ENCODE measurements at places on chromosomes 4 and X.

- DNase-seq = no peak
Measured at GRCh38 chrX:85107407-85107806, 103.7 kb downstream of the APOOL start.

DNA sequence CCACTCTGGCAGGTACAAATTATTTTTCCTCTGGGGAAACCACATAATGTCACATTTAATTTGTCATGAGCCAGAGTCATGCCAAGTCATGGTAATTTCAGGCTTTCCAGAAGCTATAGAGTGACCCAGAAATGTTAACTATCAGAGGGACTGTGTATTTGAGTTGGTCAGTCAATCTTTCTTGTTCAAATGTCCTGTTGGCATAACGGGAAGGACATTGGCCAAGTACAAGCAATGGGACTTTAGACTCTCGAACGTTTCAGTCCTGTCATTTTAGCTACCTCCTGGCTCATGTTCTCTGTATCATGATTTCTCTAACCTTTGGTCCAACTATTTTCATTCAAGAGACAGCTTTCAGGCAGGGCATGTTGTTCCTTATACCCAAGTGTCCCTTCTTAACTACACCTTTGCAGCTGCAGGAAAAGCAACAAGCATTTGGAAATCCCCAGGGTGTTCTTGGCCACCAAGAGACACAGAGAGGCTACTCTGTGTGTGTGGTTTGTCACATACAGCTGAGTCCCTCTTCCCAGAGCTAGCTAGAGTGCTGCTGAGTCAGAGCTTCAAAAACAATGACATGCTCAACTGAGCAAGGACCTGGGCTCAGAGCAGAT is 142.6 kb downstream of the EGF start:
- no peak for DNase-seq

GRCh38 chr4:99816545-99817308 is at the start of gene DAPP1:
TSS of gene DAPP1 (plus strand) at chr4:99816827. CDS start at chr4:99816914, 87 bp downstream.
- no peak for DNase-seq

DNA sequence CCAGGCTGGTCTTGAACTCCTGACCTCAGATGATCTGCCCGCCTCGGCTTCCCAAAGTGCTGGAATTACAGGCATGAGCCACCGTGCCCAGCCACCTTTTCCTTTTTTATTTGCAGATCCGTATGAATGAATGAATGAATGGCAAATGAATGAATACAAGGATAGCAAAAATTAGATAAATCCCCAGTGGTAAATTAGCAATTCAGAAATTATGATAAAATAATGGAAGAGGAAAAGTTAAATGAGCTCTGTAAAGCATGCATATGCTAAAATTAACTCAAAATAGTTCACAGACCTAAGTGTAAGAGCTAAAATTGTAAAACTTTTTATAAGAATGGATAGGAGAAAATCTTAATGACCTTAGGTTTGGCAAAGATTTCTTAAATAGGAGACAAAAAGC is 49.8 kb downstream of the SH3KBP1 start:
- no peak for DNase-seq

All from NCI-H2081 treated with DMSO at 0.1 percent for 48 hours (cell line).